ENCODE measurements at places on chromosomes 12 and 14.
A peak's percentile ranks its signal among the peaks of the same experiment; 100 is the strongest.

- DNase-seq, result peak; percentile 50
These were observed 1087.4 kb upstream of the FLRT2 start for GRCh38 chr14:84442521-84442920.

GRCh38 chr12:96404696-96405095 lies 4.5 kb upstream of the CDK17 start:
- no peak for DNase-seq

- DNase-seq, result no peak
These were observed 2.2 kb downstream of the BAZ1A start for GRCh38 chr14:34872822-34873588.

- DNase-seq, result peak; percentile 61
These were observed 159.7 kb downstream of the ANKS1B start for GRCh38 chr12:99824900-99825542.

- no peak for DNase-seq
These were observed 96.6 kb downstream of the RAD52 start for GRCh38 chr12:852864-853263.

- DNase-seq, result no peak
These were observed 9.1 kb upstream of the KCNA5 start for GRCh38 chr12:5034603-5035002.

DNA sequence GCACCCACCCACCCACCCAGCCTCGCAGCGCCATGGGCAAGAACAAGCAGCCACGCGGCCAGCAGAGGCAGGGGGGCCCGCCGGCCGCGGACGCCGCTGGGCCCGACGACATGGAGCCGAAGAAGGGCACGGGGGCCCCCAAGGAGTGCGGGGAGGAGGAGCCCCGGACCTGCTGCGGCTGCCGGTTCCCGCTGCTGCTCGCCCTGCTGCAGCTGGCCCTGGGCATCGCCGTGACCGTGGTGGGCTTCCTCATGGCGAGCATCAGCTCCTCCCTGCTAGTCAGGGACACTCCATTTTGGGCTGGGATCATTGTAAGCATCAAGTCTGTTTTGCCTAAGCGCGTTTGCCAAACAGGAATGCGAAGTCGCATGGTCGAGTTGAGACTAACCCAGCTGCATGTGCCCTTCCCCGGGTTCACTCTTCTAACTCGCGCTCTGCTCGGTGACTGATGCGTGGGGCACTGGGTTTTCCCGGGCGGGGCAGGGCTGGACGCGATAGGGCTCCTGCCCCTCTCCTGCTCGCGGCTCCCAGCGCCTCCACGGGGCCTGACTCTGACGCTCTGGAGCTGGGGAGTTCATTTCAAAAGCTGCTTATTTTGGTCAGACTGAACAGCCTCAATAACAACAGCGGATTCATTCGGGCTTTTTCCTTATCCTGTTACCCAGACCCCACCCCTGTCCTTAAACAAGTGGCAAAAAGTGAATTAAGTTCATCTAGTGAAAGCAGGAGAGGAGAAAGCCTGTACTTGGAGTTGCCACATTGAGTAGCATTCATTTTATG lies 458 bp downstream of the SSPN start:
- DNase-seq, result peak; percentile 43

GRCh38 chr14:30225176-30225575 lies 297.5 kb upstream of the PRKD1 start:
- no peak for DNase-seq

DNA sequence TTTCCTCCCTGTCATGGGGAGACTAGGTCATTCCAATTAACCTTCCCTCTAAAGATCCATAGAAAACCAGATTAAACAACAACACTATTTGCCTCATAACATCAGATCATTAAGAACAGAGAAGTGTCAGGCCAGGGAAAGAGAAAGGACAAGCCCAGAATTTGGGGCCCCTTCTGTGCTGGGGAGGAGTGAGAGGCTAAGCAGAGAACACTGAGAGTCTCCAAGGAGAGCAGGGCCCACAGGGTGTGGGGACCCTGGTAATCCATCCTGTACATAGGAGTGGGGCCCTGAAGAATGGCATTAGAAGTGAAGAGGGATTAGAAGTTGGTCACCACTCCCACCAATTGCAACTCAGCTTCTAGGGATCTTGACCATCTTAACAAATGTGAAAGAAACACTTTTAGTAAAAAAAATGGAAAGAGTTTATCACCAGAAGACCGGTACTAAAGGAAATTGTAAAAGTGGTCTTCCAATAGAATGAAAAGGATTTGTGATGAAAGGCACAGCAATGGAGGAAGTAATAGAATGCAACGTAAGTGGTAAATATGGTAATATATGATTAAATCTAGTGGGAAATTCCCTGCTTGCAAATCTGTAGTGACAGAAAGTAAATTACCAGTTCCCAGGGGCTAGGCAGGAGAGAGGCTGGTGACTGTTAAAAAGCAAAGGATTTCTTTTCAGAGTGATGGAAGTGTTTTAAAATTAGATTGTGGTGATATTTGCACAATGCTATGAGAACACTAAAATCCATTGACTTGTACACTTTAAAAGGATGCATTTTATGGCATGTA lies 14.0 kb upstream of the TMTC1 start:
- DNase-seq, result no peak

- DNase-seq, result no peak
These were observed 366.6 kb downstream of the EMP1 start for GRCh38 chr12:13562915-13563742.

- no peak for DNase-seq
These were observed 34.0 kb upstream of the AP4S1 start for GRCh38 chr14:30991408-30991807.

DNA sequence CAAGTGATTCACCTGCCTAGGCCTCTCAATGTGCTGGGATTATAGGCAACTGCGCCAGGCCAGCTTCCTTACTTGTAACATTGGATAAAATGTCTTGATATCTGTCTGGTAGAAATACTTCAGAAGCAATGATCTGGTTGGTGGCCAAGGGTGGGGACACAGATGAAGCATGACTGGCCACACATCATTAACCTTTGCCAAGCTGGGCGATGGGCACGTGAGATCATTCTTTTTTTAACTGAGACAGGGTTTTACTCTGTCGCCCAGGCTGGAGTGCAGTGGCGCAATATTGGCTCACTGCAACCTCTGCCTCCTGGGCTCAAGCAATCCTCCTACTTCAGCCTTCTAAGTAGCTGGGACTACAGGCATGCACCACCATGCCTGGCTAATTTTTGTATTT lies 31.1 kb downstream of the PLEKHH1 start:
- DNase-seq, result no peak

GRCh38 chr14:96582995-96583394 lies 80.8 kb downstream of the PAPOLA start:
- no peak for DNase-seq

- no peak for DNase-seq
These were observed 40.8 kb upstream of the OTOGL start for GRCh38 chr12:80058586-80058985.

GRCh38 chr14:37985826-37986470 lies 221.8 kb upstream of the SSTR1 start:
- no peak for DNase-seq

GRCh38 chr12:3885277-3886094 lies 12.3 kb upstream of the PARP11 start:
- DNase-seq, result peak; percentile 40

DNA sequence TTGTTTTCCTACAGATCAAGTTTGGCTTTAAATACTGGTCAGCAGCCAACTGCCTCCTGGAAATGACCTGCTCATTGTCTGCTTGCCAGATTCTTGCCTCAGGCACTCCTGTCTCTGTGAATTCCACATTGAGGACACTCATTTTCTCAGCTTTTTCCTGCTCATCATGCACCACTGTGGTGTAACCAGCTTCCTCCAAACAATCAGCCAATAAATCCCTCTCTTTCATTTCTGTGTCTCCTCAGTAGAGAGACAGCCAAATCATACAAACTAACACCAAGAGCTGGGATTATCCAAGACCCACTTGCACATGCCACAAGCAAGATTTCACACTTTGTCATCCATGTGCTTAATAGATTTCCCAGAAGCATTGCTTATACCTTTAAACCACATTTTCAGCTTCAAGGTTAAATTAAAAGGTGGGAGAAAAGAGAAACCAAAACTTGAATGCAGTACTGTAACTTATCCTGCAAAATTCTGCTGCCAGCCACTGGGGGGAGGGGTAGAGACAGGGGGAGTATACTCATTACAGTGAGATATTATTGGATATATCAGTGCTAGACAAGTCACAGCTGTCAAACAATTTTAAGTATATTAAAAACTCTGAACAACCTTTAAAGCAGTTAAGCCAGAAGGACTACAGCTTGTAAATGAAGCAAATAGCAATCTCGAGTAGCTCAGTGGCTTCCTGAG lies 105.0 kb downstream of the PPP2R5E start:
- no peak for DNase-seq

DNA sequence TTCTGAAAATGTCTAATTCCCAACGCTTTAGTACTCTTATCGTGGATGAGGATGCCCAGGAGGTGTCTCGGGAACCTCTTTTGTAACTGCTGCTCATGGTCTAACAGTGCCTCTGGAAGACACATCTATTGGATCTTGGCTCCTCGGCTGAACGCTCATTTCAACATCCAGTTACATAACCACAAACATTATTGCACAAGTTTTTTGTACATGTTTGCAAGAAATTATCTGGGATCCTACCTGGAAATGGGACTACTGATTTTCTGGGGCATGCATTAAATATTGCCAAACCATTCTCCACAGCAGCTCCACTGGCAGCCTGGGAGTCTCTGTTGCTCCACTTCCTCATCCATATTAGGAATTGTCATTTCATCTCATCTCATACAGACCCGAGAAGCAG lies 117.5 kb upstream of the EVL start:
- DNase-seq, result no peak

- no peak for DNase-seq
These were observed 36.0 kb downstream of the DHRS2 start for GRCh38 chr14:23672200-23672599.

DNA sequence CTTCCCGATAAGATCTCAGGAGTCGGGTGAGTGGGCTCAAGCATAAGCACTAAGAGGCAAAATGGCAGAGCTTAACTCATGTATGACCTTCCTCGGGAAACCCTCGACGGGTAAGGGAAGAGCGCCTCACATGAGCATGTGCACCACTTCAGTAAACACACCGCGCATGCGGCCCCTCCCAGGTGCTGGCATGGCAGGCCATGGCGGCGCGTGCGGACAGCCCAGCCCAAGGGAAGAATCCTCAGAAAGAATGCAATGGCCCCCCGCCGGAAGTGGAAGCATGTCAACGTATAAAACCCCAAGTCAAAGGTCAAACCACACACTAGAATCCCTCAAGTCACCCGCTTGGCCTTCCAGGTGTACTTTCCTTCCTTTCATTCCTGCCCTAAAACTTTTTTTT lies 6.6 kb upstream of the TNFAIP2 start:
- no peak for DNase-seq

DNA sequence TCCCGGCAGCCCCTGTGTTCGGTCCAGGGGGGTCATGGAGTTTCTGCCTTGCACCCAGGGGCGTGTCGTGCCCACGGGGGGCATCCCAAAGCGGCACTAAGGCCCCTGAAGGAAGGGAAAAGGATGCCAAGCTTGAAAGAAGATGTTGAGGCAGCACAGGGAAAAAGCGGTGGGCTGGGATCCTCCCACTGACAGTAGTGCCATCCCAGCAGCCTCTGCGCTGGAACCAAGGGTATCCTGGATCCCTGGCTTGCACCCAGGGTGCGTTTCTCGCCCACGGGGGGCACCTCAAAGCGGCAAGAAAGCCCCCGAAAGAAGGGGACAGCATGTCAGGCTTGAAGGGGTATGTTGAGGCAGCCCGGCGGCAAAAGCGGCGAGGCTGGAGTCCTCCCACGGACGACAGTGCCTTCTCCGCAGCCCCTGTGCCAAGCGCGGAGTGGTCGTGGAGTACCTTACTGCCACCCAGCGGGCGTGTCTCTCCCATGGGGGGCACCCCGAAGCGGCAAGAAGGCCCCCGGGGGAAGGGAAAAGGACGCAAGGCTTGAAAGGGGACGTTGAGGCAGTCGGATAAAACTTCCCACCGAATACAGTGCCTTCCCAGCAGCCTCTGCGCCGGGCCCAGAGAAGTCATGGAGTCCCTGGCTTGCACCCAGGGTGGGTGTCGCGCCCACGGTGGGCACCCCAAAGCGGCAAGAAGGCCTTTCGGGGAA lies 164.4 kb upstream of the ALG10B start:
- DNase-seq, result no peak

DNA sequence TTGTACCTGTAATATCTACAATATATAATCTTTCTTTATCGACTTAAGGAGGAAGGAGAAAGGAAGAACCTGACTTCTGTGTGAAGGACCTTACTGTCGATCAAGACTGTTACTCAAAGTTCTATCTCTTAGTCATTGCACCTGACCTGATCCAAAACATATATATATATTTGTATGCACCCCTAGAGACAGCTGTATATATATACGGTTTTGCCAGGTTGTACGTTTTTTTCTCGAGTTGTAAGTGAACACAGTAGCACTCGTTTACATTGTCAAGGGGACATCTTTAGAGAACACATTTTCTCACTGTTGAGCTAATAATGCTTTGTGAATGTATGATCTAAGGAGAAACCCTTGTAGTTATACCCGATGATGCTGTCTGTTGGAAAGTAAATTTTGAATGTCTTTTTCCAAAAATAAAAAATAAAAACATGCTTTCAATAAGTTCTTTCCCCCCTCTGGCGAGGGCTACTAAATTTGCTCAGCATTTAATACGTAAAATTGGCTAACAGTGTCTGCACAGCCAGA lies 536 bp upstream of the SLC35E3 start:
- no peak for DNase-seq

DNA sequence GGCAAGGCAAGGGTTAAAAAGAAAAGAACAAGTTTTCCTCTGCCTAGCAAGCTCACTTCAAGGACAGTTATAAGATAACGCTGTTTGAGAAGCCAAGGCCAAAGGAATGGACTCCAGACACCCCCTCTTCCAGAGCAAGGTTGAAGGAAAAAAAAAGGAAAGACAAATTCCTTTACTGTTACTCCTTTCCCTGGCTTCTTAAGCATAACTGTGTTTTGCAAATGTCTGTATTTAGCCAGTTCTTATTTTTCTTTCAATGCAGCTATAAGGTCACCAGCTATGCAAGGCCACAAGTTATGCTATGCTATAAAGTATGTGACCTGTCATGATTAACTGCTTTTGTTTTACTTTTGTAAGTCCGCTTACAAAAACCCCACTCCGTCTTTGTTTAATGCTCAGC lies 26.6 kb downstream of the ZNF410 start:
- no peak for DNase-seq

GRCh38 chr12:55930771-55931316 lies at the start of gene DGKA:
Gene DGKA (plus strand): TSS chr12:55931162. CDS start chr12:55936504, 5,342 bp downstream.
- no peak for DNase-seq

GRCh38 chr14:104650057-104650980 lies 39.1 kb upstream of the INF2 start:
- DNase-seq, result peak; percentile 17

GRCh38 chr14:65403231-65403630 lies 9.3 kb upstream of the FUT8 start:
- DNase-seq, result no peak

- DNase-seq, result no peak
These were observed 57.6 kb downstream of the CRADD start for GRCh38 chr12:93734784-93735183.

DNA sequence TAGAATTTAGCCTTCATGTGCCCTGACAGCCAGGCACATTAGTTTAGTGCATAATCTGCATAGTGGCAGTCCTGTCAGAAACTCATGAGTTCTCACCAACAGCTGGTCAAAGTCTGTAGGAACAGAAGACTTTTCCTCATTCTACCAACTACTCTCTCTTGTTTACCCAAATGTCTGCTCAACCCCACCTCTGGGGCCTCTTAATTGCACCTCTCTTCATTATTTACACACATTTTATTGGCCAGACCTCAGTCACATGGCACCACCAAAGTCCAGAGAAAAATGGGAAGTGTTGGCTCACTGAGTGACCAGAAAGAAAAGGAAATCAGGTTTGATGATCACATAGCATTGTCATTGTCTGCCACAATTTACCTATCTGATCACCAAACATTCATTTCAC lies 114.6 kb upstream of the PLXNC1 start:
- no peak for DNase-seq

- DNase-seq, result no peak
These were observed 191.9 kb downstream of the EPS8 start for GRCh38 chr12:15597125-15597830.

Data from NCI-H1105 (cell line).